Cardiac ventricle fibroblast (primary cell): ENCODE measurements at places on chromosomes 11 and 22. TPM values are rescaled to one million over a fixed set of nuclear protein-coding genes. Genes with fewer than 3 reads are reported as not detected.

The TRIM21 gene
- 10.6 and 11.3 TPM in 2 replicates for total RNA-seq

The ZNF280B gene
- 0.24 and 0.37 TPM in 2 replicates for total RNA-seq

The MIAT gene
- total RNA-seq: 0.06 and 0.10 TPM in 2 replicates

The SLC22A6 gene
- total RNA-seq: not detected in 2 replicates

The GAB4 gene
- total RNA-seq: not detected in 2 replicates

The OR8D4 gene
- not detected in 2 replicates for total RNA-seq

The BRSK2 gene
- total RNA-seq: not detected in 2 replicates

The IL18 gene
- total RNA-seq: 0.24 and 0.37 TPM in 2 replicates

The YPEL1 gene
- total RNA-seq: 0.39 and 4.9 TPM in 2 replicates

The HTR3A gene
- total RNA-seq: not detected in 2 replicates

The FOLR2 gene
- total RNA-seq: not detected in 2 replicates

The ZP1 gene
- total RNA-seq: 1.0 and 1.9 TPM in 2 replicates

The NXPE2 gene
- total RNA-seq: not detected in 2 replicates

The C11orf87 gene
- 0.19 TPM in 1 of 2 replicates, not detected in the other for total RNA-seq

The APOC3 gene
- total RNA-seq: not detected in 2 replicates

The WNT11 gene
- total RNA-seq: 1.4 and 1.7 TPM in 2 replicates

The GAS2 gene
- total RNA-seq: 0.64 and 0.94 TPM in 2 replicates

The HTATIP2 gene
- total RNA-seq: 30.0 and 43.1 TPM in 2 replicates

The LDLRAD3 gene
- total RNA-seq: 26.8 and 34.0 TPM in 2 replicates

The TMEM45B gene
- not detected in 2 replicates for total RNA-seq

The MUC5AC gene
- total RNA-seq: not detected in 2 replicates

The BCR gene
- total RNA-seq: 25.4 and 30.8 TPM in 2 replicates

The PTPRCAP gene
- total RNA-seq: not detected in 2 replicates

The OR51B4 gene
- total RNA-seq: not detected in 2 replicates

The NOX4 gene
- 0.31 and 1.6 TPM in 2 replicates for total RNA-seq

The PLAAT2 gene
- not detected in 2 replicates for total RNA-seq

The CCDC188 gene
- total RNA-seq: 0.75 TPM in 1 of 2 replicates, not detected in the other

The KCNA4 gene
- total RNA-seq: not detected in 2 replicates

The FXYD6 gene
- total RNA-seq: 3.1 and 3.7 TPM in 2 replicates

The MUC2 gene
- not detected in 2 replicates for total RNA-seq

The KCTD21 gene
- total RNA-seq: 10.7 and 11.5 TPM in 2 replicates
